ENCODE measurements at places on chromosomes 4 and X.

GRCh38 chr4:169120624-169121023 lies 110.6 kb upstream of the CBR4 start:
- no peak for DNase-seq

- no peak for DNase-seq
These were observed 208.3 kb downstream of the ARHGAP10 start for GRCh38 chr4:147940171-147940570.

GRCh38 chrX:84078991-84079390 lies 109.0 kb downstream of the RPS6KA6 start:
- no peak for DNase-seq

GRCh38 chrX:105191878-105192277 lies 28.6 kb downstream of the TEX13A start:
- no peak for DNase-seq

GRCh38 chrX:19840899-19841648 lies 46.3 kb downstream of the SH3KBP1 start:
- peak; percentile 31 for DNase-seq

DNA sequence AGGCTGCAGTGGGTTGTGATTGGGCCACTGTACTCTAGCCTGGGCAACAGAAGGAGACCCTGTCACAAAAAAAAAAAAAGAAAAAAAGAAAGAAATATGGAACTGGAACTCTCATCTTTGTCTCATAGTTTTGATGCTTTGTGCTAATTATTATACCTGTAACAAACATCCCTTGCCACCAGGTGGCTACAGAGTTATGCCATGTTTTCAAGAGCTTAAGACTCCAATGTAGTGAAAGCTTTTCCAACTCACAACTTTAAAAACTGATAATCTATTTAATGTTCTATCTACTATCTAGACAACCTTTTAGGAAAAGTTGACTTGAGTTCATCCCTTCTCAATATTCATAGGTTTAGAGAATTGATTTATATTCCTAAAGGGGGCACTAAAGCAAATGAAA lies 42.4 kb downstream of the HTR2C start:
- no peak for DNase-seq

GRCh38 chr4:140071806-140072205 lies 82.2 kb downstream of the MAML3 start:
- peak; percentile 40 for DNase-seq

GRCh38 chr4:152524427-152524826 lies 11.5 kb downstream of the FBXW7 start:
- no peak for DNase-seq

DNA sequence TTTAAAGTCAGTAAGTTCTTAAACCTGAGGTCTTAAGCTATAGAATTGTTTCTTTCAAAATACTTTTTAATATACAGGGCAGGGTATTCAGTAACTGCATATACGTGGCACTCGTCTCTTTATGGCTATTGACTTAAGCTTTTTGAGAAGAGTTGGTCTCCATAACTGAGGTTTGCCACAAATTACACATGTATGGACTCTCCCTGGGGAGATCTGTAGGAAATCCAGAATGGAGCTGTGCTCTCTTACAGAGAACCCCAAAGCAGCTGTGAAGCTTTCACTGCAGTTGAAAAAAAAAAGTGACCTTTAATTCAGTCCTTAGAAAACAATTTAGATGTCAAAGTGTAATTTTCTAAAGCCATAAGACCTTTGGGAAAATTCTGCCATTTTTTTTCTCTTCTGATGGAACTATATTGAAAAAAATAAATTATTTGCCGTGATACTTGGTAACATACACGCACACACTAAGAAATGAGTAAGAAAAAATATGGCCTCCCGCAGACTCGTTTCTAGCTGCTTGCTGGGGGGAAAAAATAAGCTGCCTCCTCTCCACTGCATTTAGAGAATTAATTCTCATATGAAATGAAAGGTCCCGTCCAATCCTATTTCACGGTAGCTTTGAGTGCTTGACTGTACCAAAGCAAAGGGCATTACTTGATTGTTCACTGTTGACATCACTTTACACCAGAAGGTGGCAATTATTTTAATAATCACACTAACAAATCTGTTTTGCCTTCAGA lies 159.4 kb upstream of the TENM3 start:
- DNase-seq, result no peak

DNA sequence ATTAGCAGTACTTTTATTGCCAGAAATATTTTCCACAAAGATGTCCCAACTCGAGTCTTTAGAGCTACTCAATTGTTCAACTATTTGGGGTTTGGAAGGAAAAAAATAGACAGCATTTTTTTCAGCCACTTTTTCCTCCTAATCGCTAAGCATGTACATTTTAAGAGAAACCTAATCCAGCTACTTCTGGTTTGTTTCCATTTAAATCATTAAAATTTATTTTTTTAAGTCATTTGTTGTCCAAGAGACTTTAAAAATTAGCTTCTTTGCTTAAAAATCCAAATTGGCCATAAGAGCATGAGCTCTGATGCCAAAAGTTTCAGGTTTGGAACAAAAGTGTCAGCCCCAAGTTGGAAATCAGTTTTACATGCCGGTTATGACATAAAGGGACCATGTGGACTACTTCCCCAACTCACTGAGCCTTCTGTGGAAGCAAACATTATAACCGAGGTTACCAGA lies 186.3 kb upstream of the INTU start:
- no peak for DNase-seq

DNA sequence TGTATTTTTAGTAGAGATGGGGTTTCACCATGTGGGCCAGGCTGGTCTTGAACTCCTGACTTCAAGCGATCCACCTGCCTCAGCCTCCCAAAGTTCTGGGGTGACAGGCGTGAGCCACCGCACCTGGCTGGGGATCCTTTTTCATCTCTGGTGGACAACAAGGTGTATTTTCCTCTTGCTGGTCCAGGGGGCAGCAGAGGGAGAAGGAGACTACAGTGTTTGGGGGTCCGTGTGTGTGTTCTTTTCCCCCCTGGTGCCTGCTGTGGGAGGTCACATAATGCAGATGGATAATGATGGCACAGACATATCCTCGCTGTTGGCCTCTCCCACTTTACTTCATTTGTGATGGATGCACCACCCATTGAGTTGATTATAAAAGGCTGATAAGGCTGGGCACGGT lies 39.0 kb upstream of the CD99 start:
- no peak for DNase-seq

GRCh38 chr4:4387531-4388310 lies 819 bp downstream of the NSG1 start:
- DNase-seq, result no peak

- DNase-seq, result no peak
These were observed 531.4 kb downstream of the INPP4B start for GRCh38 chr4:142314686-142315085.

DNA sequence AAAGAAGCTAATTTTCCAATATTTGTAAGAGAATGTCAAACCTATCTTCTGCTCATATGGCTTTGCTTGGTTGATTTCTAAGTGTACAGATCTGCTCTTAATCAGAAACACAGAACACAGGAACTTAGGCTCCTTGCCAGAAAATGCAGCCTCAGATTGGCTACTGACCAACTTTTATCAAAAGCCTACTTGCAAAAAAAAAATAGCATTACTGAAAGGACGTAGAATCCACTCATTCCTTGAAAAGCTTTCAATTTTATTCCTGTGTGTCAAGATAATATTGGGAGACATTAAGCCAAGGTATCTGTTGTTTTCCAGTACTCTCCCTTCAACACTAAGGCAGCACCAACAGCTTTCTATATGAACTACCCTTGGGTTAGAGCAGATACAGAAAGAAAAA lies 127.6 kb upstream of the INTU start:
- no peak for DNase-seq

DNA sequence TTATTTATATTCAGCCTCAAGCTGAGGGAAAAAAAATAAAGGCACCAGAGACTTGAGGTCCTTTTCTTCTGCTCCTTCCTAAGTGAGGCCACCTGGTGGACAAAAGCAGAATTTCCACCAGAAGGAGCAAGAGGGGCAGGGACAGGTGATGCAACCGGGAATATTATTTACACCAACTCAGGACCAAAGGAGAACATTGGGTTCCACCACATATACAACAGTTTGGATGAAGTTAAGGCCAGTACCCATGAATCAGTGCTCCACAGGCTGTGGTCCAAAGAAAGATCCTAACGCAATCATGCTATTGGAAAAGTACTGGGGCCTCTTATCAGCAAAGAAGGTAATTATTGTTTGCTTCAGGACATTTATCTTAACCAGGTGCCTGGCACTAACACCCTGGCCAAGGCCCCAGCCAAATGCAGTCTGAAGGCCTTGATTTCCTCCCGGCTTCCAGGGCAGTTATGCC lies 57.4 kb downstream of the TSC22D3 start:
- DNase-seq, result peak; percentile 64

GRCh38 chr4:27360790-27361267 lies 500.2 kb downstream of the STIM2 start:
- DNase-seq, result no peak

DNA sequence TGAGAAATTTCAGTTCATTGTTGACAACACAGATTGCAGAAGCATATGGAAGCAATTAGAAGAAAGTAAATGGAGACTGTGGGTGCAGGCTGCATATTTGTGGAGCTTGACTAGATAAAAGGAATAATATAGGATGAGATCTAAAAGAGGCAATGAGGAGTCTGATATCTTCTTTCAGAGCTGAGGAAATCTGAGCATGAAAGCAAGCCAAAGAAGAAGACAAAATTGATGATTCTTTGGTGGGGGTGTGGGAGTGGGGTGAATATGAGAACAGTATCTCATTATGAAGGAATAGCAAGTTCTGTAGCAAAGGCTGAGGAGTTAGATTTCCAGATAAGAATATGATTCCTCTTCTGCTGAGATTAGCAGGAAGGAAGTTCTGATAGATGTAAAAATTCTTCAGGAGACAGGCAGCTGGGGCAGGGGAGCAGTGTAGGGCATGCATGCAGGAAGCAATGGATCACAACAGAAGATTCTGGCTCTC lies 6.1 kb upstream of the PDHA2 start:
- no peak for DNase-seq

- no peak for DNase-seq
These were observed 6.2 kb upstream of the ZCCHC13 start for GRCh38 chrX:74297766-74298165.

DNA sequence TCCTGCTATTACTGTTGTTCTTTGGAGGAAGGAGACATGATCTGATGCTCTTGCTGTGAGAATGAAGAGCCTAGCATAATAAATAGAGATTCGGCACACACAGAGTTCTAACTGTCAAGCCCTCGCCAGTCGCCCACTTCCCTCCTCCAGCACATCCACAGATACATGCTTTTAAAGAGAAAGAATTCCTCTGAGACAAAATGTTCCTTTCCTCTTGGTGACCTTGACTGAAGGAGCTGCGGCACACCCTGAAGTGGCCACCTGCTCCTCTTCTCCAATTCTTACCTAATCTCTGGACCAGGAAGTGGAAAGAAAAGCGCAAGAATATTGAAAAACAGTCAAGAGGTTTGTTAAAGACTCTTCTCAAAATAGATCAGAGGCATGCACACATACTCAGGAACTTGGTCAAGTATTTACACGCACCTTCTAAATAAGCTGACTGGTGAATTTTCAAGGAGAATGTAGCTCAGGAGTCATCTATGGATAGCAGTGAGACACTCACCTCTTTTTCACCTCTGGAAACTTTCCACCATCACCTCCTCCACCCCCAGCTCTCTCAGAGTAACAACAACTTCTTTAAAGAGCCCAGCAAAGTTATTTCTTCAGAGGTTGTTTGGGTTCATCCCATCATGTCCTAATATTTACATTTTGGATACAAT lies 95.4 kb downstream of the PARM1 start:
- DNase-seq, result no peak

GRCh38 chr4:154314248-154314647 lies 177.4 kb downstream of the DCHS2 start:
- DNase-seq, result no peak

Data from activated T-cell treated with anti-CD3 and anti-CD28 coated beads, Interleukin-2, amount 50 U/mL, for 1 hour (primary cell).